ENCODE measurements at places on chromosomes 6 and 20.

DNA sequence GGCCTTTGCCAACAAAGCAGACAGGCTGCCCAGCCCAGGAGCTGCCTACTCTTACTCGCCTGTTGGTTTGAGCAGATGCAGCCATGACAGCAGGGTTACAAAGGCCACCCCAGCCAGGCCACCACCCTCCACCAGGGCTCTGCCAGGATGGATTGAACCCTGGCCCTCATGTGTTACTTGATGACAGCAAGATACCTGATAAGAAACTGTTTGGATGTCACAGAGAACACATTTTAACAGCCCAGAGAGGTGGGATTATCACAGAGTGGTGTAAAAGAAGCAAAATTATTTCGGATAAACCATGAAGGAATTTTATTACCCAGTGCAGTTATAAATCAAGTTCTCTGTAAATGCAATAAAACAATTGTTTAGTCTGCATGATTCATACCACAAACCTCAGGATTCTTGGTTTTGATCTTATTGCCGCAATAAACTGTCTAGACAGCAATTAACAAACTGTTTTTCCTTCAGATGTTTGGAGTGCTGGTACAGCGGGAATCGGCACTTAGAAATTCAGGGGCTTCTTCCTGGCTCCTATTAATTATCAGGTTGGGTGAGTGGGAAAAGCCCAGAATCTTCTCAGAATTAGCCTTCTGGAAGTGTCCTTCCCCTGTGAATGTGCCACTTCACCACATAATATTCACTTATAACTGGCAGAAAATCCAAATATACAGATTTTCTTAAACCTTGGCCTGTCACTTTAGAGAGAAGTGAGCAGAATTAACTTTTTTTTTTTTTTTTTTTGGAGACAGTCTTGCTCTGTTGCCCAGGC, 58.0 kb upstream of the SALL4 start:
- DNase-seq: no peak

DNA sequence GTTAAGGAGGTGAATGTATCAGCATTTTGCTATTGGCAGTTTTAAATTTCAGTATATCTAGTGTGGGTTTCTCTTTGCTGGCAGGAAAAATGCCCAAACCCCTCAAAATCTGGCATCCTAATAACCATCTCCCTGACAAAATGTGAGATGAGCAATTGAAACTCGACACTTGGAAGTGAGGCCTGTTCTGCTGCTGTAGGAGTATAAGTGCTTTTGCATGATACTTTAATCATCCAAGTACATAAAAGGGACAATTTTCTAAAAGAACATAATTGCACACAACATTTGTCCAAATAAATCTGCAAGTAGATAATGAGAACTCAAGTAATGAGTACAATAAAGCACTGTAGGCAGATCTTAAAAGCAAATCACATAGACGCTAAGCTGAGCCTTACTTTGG, 36.5 kb downstream of the LAMP5 start:
- DNase-seq: no peak

- DNase-seq: peak; percentile 64
These were observed 12.5 kb downstream of the GNL1 start for GRCh38 chr6:30543821-30544220.

DNA sequence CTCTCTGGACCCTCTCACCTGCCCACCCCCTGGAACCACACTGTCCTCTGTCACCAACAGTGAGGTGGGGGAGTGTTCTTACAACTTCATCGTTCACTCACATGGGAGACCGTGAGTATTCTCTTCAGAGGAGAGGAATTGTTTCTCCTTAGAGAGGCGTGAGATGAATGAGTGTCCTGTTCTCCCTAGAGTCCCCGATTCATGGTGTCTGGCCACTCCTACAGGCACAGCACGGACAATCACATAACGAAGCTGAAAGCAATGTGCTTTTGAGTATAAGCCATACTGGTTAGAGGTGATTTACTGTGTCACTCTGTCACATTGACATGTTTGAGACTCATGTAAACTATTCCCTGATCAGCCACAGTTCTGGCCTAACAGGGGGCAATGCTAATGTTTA, 54.6 kb downstream of the FOXC1 start:
- no peak for DNase-seq

DNA sequence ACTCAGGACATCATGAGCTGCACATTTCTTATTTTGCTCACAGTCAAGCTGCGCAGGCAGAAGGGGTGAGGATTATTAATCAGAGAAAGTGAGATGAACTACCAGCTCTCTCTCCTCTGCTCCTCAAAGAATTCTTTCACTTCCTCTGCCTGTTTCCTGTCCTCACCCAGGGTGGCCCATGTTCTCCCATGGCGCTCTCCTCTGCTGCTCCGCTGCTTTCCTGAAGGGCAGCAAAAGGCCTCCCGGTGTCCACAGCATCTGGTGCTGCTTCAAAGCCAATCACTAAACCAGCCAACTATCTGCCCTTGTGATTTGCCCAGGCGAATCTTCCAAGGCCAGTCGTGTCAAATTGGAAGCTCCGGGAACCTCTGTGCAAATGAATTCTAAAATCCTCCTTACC, 324.2 kb downstream of the TPBG start:
- DNase-seq: no peak

DNA sequence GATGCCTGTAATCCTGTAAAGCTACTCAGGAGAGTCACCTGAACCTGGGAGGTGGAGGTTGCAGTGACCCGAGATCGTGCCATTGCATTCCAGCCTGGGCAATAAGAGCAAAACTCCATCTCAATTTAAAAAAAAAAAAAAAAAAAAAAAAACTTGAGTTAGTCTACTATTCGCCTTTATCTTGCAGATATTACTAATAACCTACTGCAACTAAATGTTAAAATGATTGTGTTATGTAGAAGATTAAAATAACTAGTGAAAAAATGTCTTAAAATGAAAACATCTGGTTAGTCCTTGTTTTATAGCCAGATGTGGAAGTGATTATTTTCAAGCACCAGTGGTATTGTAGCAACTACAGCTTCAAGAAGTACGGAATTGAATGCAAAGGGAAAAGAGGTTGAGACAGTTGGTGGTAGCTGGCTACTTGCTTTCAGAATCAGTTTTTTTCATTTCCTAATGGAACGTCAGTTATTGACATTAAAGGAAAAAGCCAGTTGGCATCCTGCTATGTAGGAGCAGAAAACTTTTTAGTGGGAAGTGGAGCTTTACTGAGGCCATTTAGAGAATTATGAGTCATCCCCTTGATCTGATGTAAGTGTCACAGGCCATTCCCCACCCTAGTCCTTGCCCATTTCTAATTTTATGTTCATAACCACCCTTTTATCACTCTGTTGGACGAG, 43.8 kb upstream of the DYNLRB1 start:
- DNase-seq: no peak

- DNase-seq: no peak
These were observed 10.1 kb downstream of the MAP7 start for GRCh38 chr6:136539967-136540652.

Measured in CD8-positive, alpha-beta T cell (primary cell).